ENCODE measurements at places on chromosomes 16 and 17. TPM values are rescaled to one million over a fixed set of nuclear protein-coding genes. Genes with fewer than 3 reads are reported as not detected.

DNA sequence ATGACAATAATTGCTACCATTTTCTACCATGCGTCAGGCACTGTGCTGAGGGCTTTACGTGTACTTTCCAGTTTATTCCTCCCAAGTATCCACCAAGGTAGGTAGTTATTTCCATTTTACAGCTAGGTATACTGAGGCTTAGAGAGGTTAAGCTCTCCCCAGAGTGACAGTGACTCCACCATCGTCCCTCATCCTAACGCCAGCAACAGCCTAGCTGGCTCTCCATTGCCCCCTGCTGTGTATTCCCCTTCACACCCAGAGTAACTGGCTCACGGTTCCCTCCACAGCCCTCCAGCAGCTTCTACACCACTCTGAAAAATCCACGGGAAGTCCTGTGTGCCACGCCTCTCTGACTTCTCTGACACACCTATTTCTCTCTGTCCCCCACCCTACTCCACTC lies 7.1 kb upstream of the ASGR1 start:
- no peaks in the 10 kb centered on the region for H3K36me3 ChIP-seq
- DNase-seq, result no peak
- no peak overlapping the region for H3K27ac ChIP-seq
- H3K4me1 ChIP-seq, result no peaks in the 10 kb centered on the region
- H3K27me3 ChIP-seq, result no peaks in the 10 kb centered on the region

GRCh38 chr17:74687886-74688285 lies 24.8 kb downstream of the CD300LF start:
- H3K4me3 ChIP-seq, result no peak overlapping the region
- DNase-seq, result no peak
- peaks cover 18% of the 10 kb centered on the region for H3K27me3 ChIP-seq
- H3K4me1 ChIP-seq, result peaks cover 18% of the 10 kb centered on the region

GRCh38 chr17:945672-946071 lies 33.9 kb downstream of the NXN start:
- no peaks in the 10 kb centered on the region for H3K4me1 ChIP-seq
- DNase-seq, result no peak
- H3K36me3 ChIP-seq, result no peaks in the 10 kb centered on the region
- H3K4me3 ChIP-seq, result no peak overlapping the region

GRCh38 chr17:6346986-6347385 lies 87.9 kb downstream of the AIPL1 start:
- H3K4me3 ChIP-seq, result no peak overlapping the region
- H3K27ac ChIP-seq, result no peak overlapping the region
- no peaks in the 10 kb centered on the region for H3K4me1 ChIP-seq
- no peak for DNase-seq
- H3K27me3 ChIP-seq, result peaks cover 3% of the 10 kb centered on the region

DNA sequence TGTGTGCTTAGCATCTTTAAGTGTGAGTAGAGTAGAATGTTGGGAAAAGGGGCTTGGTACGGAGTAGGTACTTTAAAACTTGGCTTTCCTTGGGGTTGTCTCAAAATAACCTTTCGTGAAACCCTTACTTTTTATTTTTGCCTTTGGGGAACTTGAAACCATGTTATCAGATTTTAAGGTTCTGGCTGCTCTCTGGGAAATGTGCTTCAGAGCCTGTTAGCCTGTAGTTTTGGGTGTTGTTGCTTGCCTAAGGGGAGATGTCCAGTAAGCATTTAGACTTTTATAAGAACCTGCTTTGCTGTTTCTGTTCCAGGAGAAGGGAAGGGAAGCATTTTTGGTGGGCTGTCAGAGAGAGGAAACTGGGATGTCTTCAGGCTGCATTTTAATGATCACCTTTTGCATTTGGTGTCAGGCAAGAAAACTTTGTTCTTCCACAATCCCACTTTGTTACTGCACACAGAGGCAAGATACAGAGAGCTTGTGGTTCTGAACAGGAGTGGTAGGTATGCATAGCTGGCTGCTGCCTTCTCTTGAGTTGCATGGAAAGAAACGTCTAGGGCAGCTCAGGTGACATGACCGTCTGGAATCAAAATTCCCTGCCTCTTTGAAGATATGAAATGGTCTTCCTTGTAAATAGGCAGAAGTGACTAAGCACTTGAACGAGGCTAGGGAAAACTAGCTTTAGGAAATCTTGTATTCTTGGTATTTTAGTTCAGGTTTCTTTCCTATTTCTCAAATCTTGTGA lies 1.7 kb downstream of the RABEP1 start:
- no peaks in the 10 kb centered on the region for H3K27me3 ChIP-seq
- H3K4me3 ChIP-seq, result peak overlapping the region; percentile 87

GRCh38 chr16:259226-259625 lies 16.5 kb downstream of the RGS11 start:
- no peak for DNase-seq
- H3K27me3 ChIP-seq, result no peaks in the 10 kb centered on the region
- H3K27ac ChIP-seq, result no peak overlapping the region
- peaks cover 18% of the 10 kb centered on the region for H3K36me3 ChIP-seq
- H3K4me1 ChIP-seq, result peaks cover 8% of the 10 kb centered on the region

The KRT33B gene
- total RNA-seq, result not detected

The MT1G gene
- 24.5 TPM for total RNA-seq

The RAB37 gene
- total RNA-seq, result 12.1 TPM

The EPX gene
- total RNA-seq, result not detected

The RHBDF1 gene
- 1.2 TPM for total RNA-seq
